ENCODE measurements at places on chromosomes 7 and 10.

DNA sequence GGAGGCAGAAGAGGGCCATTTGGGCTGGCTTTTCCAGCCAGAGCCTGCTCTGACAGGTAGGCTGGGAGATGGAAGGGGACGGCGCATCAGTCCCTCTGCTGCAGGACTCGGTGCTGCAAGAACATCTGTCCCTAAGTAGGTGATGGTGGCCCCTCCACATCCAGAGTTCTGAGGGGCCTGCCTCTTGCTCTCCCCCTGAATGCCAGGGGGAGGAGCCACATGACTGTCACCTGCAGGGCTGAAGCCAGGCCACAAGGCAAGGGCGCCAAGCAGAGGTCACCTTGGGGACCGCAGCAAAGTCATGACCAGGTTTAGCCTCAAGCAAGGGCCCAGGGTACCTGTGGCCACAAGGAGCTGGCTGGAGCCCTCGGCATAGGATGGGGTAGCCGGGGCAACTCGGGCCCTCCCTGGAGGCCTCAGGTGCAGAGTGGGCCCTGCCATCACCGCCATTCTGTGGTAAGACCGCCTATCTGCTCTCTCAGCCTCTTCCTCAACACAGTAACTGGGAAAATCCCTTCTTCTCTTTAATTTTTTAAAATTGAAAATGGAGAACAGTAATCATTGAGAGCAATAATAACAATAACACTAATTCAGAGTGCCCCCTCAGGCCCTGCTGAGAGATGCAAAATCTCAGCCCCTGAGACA lies 99.3 kb downstream of the FAM53B start:
- no peak for DNase-seq

DNA sequence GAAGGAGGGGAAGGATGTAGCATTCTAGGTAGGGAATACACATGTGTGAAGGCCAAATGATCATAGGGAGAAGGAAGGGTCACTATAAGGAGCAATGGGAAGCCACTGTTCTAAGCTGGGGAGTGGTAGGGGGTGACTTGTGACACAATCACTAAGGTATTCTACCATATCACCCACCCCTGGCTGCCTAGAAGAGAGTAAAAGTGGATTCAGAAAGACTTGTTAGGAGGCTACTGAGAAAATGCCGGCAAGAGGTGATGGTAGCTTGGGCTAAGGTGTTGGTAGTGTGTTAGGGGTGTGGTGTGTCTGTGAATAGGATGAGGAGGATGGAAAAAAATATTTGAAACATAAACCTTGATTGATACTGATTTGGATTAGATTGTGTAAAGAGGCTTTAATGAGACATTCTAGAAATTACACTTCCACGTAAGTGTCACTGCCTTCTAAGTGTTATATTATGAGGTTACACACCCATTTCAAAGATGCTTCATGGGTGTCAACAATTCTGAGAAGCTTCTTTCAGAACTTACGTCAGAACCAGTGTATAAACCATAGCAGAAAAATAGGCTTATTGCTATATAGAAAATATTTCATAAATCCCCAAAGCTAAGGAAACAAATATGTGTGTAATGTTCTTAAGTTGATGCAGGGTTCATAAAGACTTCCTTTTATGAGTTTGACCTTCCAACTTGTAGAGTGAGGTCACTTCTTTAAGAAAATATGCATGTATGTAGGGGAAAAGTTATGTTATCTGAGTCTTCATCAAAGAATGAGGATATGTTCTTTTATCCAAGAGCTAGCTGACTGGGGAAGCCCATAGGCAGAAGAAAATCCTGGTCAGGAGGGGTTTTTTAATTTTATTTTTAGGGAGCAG lies 5.6 kb upstream of the BPGM start:
- peak; percentile 42 for DNase-seq

DNA sequence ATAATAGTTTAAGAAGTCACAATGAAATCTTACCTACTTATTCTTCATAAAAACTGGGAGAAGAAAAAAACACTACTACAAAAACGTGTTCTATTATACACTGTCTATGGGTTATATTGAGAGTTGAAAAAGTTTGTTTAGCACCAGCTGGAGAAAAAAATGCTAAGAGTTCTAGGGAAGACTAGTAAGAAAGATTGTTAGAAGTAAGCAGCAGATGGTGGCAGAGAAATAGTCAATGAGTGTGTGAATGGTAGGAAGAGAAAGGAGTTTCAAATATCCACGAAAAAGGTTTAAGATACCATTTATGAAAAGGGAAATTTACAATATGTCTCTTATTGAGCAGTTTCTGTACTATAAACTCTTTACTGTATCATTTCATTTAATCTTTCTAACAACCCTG lies 124.7 kb downstream of the NRBF2 start:
- no peak for DNase-seq

GRCh38 chr7:94324380-94325121 lies 70.1 kb upstream of the COL1A2 start:
- DNase-seq: no peak

- DNase-seq: no peak
These were observed 5.9 kb downstream of the ADAMTS14 start for GRCh38 chr10:70678250-70678635.
